ENCODE measurements at places on chromosomes 4 and X.

GRCh38 chr4:113809311-113809710, 47.8 kb upstream of the CAMK2D start:
- DNase-seq, result no peak

DNA sequence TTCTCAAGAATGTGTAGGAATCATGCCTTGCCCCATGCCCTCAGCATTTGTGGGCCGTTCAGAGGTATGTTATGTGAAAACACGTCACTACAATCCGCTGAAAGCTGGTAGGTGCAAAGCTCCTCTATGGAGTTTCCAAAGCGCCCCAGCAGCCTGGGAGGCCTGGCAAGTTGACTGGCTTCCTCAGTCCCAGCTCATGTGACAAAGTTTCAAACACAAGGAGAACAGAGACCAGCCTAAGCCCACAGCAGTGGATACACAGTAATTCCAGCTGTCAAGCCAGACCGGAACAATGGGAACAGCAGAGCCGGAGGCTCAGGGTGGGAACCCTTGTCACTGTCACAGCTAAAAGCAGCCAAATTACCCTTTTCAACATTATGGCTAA, 33.5 kb downstream of the NAT8L start:
- DNase-seq, result no peak

DNA sequence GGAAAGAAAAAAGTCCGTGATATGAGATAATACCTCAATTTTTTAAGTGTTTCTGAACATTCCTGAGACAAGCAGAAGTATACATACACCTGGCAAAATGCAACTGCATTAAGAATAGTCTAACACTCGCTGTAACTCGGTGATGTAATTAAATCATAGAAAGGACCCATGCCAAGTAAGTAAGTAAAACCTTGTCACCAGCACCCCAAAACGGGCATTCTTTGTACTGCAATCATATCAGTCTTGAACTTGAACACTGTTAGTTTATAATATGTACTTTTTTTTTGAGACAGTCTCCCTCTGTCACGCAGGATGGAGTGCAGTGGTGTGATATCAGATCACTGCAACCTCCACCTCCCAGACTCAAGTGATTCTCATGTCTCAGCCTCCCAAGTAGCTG, 47.4 kb downstream of the SMIM14 start:
- DNase-seq, result no peak

DNA sequence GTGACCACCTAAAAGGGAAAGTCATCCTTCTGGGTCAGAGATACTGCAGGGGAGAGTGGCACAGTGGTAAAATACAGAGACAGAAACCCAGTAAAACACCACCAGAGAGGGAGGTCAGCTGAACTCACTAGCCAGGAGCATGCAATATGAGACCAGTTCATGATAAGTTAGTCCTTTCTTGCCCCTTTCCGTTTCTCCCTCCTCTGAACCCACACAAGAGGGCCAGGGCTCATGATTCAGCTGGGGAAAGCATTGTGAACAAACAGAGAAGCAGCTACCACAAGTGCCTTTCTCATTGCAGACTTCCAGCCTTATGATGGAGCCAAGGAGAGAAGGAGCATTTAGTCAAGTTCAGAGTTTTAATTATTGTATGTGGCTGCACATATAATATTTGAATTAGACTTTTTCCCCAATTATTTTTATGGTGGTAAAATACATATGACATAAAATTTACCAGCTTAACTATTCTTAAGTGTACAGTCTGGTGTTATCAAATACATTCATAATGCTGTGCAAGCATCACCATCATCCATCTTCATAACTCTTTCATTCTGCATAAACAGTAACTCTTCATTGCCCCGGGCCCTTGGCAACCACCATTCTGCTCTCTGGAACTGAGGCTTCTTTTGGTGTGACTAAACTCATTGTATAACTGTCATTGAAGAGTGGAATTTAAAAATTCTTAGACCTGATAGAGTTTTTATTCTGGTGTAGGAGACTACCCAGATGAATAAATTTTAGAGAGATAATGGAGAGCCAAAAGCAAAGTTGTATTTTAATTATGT, 114.6 kb downstream of the DDIT4L start:
- no peak for DNase-seq

- no peak for DNase-seq
Observed at GRCh38 chr4:98485816-98486345, 172.5 kb downstream of the TSPAN5 start.

DNA sequence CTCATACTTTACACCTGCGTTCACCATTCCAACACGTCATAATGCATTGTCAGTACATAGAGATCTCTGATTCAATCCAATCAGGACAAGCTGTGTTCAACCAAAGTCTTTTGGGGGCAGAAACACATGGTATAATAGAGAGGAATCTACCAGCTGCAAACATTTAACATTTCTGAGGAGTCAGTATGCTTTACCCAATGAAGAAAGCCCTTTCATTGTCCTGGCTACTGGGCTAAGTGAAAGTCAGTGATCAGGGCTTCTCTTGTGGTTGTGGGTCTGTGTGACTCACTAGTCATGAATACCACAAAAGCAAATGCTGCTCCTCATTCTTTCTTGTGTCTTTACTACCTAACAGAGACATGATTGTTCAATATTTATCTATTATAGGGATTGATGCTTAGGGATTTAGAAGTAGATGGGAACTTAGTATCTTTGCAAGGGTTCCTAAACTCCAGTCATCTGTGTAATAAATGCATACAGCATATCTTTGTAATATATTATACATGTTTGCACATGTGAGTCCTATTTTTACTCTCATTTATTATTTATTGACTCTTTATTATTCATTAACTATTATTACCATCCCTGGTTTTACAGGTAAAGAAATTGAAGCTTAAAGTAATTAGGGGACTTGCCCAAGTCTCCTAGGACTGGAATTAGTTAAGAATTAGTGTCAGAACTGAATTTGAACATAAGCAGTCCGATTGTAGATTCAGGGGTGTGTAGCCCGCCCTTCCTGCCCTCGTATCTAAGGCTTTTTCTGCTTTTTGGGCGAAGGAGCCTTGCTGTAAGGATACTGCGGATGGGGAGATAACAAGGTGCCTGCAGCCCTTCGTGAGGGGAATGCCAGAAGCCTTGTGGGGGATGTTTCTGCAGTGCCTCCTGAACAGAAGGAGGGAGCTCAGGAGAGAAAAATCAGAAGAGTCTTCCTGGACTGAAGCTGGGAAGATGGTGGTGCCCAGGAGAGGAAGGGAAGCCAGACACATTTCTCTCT, 353.1 kb upstream of the BOD1L1 start:
- DNase-seq, result no peak

Data from stimulated activated CD8-positive, alpha-beta memory T cell treated with anti-CD3 and anti-CD28 coated beads, Interleukin-15, amount 100 ng/mL, for 48 hours (primary cell).